CD4-positive, alpha-beta T cell treated with Interleukin-17A for 1 hour (primary cell): ENCODE measurements at places on chromosomes 2 and 18.

- no peak for DNase-seq
These were observed 20.9 kb upstream of the CCBE1 start for GRCh38 chr18:59718108-59718463.

- DNase-seq: no peak
These were observed 17.8 kb upstream of the ATL2 start for GRCh38 chr2:38394903-38395341.

DNA sequence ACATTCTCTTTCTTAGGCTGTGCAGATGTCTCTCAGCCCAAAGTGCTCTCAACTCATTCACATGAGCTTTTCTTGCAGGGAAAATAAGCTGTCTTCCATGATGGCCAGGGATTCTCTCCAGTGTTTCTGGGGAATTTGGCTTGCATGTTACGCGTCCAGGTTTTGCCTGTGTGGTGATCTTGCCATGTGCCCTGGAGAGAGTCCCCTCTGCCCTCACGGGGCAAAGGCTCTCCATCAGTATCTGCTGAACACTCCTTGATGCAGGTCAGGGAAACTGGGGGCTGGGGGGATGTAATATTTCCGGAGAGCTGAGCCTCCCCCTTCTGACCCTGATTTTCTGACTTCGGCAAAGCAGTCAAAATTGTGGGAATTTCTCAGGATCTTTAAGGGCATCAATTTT is 87.6 kb downstream of the ACKR3 start:
- no peak for DNase-seq

- no peak for DNase-seq
These were observed 555.5 kb upstream of the TNP1 start for GRCh38 chr2:217415316-217415715.
